ENCODE measurements at places on chromosomes 3 and 15. TPM values are rescaled to one million over a fixed set of nuclear protein-coding genes. Genes with fewer than 3 reads are reported as not detected.

The SNTN gene
- 6.3 TPM for total RNA-seq

The TMEM207 gene
- not detected for total RNA-seq

The GHSR gene
- not detected for total RNA-seq

The SIDT1 gene
- 3.7 TPM for total RNA-seq

The RRP9 gene
- 18.5 TPM for total RNA-seq

The CLDN18 gene
- 497 TPM for total RNA-seq

The FRMD5 gene
- total RNA-seq = not detected

The NME9 gene
- 3.8 TPM for total RNA-seq

The HTR3E gene
- not detected for total RNA-seq

The TMEM45A gene
- total RNA-seq = 4.3 TPM

The NOX5 gene
- not detected for total RNA-seq

The DAPK2 gene
- 88.0 TPM for total RNA-seq

The PROK2 gene
- 3.3 TPM for total RNA-seq

The KBTBD8 gene
- total RNA-seq = 1.9 TPM

The SERINC4 gene
- not detected for total RNA-seq

The PIERCE2 gene
- total RNA-seq = 9.1 TPM

The CYP8B1 gene
- total RNA-seq = not detected

The BHLHE40 gene
- 129 TPM for total RNA-seq

The SST gene
- total RNA-seq = not detected

The SENP8 gene
- 0.55 TPM for total RNA-seq

The EFHB gene
- 2.3 TPM for total RNA-seq

The PPM1L gene
- total RNA-seq = 23.0 TPM

The IL12A gene
- total RNA-seq = 0.52 TPM

The MFSD1 gene
- total RNA-seq = 51.5 TPM

The TEX9 gene
- 3.8 TPM for total RNA-seq

The ZNF620 gene
- 5.7 TPM for total RNA-seq

The CNTN6 gene
- 13.1 TPM for total RNA-seq

The GRK7 gene
- total RNA-seq = not detected

The ARNT2 gene
- total RNA-seq = 6.3 TPM

The SCN5A gene
- 0.09 TPM for total RNA-seq

The DZIP1L gene
- total RNA-seq = 22.4 TPM

All from upper lobe of left lung (tissue), 6 donors.